Dermis microvascular lymphatic vessel endothelial cell (primary cell): ENCODE measurements at places on chromosomes 4 and X.

GRCh38 chrX:129721870-129722269, 16.9 kb upstream of the XPNPEP2 start:
- DNase-seq, result peak; percentile 39

DNA sequence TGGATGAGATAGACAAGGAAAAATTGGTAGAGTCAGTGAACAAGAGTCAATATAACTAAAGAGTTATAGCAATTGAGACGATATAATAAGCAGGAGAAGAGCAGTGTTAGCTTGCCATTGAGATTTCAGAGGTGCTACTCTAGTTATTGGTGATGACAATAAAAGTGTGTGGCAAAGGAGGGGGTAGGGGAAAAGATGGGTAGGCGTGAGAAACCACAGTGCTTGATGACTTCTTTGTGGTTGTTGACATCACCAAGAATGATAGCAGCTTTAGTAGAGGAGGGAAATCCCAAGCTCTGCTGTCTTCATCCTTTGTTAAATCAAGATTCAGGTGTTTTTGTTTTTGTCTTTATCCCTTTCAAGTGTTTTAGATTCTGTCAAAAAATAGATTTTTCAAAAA, 179.9 kb upstream of the PPP3CA start:
- no peak for DNase-seq

- peak; percentile 97 for DNase-seq
Observed at GRCh38 chr4:142091085-142091513, 454.7 kb downstream of the IL15 start.

DNA sequence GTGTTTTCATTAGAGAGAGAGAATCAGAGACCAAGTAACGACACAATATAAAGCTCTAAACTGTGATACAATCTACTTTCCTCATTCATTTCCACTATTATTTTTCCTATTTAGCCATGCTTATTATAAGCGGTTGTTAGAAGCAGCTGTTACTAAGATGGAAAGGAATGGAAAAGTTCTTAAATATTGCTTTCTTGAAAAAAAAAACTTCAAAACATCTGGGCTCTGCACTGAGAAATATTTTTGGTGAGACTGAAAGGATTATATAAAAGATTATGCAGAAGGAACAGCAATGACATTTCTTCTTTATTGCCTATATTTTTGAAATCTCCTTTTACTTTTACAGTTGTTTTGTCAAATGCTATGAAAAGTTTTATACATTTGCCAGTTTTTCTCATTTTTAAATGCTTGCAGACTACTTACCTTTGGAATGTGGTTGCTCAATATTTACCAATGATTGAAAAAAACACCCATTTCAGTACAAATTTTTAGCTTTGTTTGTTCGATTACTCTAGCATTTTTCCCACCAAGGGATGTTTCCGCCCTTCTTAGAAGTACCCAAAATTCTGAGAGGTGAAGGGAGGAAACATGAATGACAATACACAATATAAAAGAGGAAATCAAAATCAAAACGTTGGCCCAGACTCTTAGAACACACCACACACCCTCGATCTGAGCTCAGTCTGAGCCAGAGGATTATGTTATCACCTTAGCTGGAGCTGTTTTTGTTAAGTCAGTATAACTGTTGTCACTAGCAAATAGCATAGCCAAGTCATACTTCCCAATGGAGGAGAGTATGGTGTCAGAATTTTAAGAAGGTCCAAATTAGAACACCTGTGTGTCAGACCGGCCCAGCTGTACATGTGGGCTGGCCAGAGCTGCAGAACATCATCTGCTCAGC, 18.4 kb downstream of the DKK2 start:
- no peak for DNase-seq

- no peak for DNase-seq
Observed at GRCh38 chr4:73606465-73606974, 13.7 kb downstream of the RASSF6 start.

- DNase-seq, result no peak
Observed at GRCh38 chrX:68994891-68995255, 166.1 kb downstream of the EFNB1 start.
